ENCODE measurements at places on chromosomes 13 and 19.

- DNase-seq: no peak
Measured at GRCh38 chr19:34189917-34190425, 17.7 kb downstream of the LSM14A start.

- no peak for DNase-seq
Measured at GRCh38 chr19:57992841-57993240, 9.8 kb downstream of the ZNF606 start.

DNA sequence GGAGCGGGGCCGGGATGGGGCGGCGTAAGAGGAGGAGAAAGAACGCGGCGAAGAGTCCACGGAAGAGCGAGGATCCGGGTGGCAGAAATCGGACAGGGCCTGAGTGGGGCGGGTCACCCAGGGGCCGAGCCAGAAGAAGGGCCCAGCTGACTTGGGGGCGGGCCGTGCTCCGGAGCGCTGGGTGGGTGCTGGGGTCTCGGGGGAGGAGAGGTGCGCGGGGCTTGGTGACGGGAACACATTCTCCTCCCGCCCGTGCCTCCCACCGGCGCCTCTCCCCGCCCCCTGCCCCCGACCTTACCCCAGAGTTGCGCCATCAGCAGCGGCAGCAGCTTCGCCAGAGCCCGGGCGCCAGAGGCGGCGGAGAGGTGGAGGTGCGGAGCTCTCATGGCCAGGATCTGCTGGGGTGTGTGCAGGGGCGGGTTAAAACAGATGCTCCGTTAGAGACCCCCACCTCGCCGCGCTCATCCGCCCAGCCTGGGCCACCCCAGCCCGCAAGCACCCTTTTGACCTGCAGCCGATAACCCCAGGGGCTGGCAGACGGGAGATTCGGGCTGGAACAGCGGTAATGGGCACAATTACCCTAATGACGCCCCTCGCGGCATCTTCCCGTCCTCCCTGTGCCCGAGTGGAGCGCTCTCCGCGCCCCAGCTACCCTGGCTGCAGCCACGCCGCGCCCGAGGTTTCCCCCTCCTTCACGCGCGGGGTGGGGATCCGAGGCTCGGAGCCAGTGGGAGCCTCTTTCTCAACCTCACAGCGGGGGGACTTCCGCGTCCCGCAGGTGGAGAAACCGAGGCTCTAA, 565 bp downstream of the KLK10 start:
- DNase-seq: no peak

- DNase-seq: no peak
Measured at GRCh38 chr19:35086455-35086854, 29.2 kb upstream of the FXYD3 start.

- DNase-seq: no peak
Measured at GRCh38 chr13:102593466-102593865, 3.3 kb upstream of the TPP2 start.

DNA sequence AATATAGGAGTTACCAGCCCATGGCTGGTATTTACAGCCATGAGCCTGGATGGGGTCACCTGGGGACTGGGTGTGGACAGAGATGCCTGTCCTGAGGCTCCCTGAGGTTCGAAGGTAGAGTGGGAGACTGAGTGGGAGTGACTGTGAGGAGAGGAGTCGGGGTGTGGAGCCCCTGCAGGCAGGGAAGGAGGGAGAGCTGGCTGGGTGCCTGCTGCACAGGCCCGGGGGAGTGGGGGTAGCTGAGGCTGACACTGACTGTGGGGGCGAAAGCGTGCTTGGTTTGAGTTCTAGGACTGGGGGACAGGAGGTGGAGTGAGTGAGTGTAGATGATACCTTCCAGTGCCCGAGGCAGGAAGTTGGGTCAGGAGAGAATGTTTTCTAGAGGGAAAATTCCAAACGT, 7.1 kb downstream of the RAB11B start:
- no peak for DNase-seq

- DNase-seq: no peak
Measured at GRCh38 chr13:99251921-99252320, 6.3 kb downstream of the GPR18 start.

DNA sequence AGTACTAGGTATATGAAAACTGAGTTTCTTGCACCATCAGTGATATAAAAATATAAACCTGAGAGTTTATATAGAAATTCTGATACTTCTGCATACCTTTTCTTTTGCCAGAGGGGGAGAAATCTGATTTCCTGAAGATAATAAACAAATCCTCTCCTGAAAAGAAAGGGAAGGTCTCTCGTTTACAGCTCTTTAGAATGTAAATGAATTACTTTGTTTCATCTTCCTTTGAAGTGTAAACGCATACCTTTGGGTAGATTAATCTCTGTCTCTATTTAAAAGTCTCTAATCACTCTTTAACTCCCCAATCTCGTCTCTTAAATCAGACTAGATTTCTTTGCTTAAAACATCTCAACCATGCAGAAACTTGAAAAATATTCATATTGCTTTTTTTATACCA, 1092.9 kb downstream of the SLITRK5 start:
- DNase-seq: no peak

- no peak for DNase-seq
Measured at GRCh38 chr13:46405457-46405856, 18.4 kb upstream of the RUBCNL start.

DNA sequence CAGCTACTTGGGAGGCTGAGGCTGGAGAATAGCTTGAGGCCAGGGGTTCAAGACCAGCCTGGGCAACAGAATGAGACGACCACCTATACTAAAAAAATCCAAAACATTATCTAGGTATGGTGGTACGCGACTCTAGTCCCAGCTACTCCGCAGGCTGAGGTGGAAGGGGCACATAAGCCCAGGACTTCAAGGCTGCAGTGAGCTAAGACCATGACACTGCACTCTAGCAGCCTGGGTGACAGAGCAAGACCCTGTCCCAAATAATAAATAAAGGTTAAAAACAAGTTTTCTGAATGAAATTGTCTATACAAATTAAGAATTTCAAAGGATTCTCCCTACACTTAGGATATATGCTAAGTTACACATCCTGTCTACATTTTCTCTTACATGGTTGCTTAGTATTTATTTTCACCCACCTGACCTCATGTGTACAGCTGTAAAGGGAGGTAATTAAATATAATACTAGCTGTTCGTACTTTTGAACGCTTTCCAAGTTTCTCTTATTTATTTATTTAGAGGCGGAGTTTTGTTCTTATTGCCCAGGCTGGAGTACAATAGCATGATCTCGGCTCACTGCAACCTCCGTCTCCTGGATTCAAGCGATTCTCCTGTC, 1.6 kb downstream of the SLC25A30 start:
- DNase-seq: no peak
